ENCODE measurements at places on chromosomes 7 and 10.

DNA sequence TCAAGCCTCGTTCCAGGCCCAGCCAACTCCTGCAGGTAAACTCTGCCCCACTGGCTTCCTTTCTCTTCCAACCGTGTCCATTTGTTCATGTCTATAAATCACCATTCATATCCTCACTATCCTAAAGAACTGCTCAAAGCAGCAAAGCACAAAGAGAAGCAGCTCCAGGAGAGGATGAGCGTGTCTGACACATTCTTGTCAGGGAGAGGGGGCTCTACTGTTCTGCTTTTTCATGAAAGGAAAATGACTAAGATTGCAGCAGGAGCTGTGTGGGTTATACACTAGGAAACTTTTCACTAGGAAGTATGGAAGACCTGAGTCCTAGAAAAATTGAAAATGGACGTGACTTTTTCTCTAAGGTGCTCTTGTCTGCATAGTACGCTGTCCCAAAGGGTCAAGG, 16.7 kb downstream of the AGFG2 start:
- DNase-seq = no peak

DNA sequence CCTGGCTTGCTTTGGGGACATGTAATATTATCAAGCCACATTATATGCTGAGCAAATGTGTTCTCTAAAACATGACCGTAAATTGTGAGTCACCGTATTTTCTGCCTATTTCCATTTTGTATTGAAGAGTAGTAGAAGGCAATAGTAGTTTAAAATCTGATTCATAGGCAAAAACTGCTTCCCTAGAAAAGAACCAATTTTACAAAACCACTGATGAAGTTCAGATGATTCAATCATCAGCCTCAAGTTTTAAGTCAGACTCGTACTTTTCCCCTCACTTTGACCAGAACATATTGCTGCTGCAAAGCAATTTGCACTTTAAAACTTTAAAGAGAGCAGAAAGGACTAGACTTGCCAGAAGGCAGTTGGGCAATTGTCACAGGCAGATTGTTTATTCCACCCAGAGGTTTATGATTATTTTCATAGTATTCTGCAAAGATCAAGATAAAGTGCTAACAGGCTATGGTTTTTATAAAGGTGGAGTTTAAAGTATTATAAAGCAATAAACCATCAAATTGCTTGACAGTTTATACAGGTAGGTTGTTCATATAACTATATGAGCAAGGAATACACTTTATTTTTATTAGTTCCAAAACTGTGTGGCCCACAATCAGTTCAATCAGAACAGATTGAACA, 168.2 kb downstream of the ETV1 start:
- no peak for DNase-seq

DNA sequence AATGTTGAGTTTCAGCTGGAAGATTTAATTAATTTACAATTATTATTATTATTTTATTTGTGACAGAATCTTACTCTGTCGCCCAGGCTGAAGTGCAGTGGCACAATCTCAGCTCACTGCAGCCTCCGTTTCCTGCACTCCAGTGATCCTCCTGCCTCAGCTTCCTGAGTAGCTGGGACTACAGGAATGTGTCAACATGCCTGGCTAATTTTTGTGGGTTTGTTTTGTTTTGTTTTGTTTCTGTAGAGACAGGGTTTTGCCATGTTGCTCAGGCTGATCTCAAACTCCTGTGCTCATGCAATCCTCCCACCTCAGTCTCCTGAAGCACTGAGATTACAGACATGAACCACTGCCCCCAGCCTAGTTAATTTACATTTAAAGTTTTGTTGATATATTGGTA, 93.8 kb upstream of the MEOX2 start:
- DNase-seq = no peak

GRCh38 chr7:30206491-30206890, 71.7 kb downstream of the MTURN start:
- DNase-seq = no peak

DNA sequence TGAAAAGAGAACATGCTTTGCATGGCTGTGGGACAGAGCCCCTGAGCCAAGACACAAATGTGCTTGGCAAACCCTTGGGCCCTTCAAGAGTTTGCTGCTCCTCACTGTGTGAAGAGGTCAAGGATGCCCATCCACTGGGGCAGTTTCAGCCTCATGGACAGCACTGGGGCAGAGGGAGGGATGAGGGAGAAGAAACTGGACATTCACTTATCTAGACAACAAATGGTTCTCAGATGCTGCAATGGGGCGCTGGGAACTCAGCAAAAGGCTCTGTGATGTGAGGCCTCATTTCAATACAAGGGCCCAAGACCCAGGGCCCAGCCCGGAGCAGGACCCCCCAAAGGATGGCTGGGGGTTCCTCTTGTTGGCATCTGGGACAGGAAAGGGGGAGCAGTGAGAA, 49.1 kb downstream of the EBF3 start:
- no peak for DNase-seq

DNA sequence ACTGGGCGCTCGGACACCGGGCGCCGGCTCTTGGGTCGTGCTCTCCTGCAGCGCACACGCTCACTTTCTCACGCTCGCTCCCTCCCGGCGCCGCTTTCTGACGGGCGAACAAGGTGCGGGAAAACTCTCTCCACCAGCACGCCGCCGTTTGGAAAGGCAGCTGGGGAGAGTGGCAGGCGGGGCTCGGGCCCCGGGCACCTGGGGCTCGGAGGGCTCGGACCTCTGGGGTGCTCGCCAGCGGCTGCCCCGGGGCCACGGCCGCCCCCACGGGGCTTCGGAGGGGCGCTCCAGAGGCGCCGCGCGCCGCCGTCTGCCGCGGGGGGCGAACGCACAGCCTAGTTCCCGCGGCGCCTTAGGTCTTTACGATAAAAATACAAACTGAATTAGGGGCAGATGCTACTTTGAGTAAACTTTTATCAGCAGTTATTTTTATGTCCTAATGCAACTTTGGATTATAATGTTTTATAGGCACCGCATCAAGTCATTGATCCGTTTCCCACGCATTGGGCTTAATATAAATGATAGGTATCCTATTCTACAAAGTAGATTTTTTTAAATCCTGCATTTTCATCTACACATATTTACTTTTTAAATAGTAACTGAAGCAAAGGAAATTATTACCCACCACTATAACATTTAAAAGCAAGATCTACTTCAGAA, 535 bp upstream of the EPC1 start:
- DNase-seq = no peak

DNA sequence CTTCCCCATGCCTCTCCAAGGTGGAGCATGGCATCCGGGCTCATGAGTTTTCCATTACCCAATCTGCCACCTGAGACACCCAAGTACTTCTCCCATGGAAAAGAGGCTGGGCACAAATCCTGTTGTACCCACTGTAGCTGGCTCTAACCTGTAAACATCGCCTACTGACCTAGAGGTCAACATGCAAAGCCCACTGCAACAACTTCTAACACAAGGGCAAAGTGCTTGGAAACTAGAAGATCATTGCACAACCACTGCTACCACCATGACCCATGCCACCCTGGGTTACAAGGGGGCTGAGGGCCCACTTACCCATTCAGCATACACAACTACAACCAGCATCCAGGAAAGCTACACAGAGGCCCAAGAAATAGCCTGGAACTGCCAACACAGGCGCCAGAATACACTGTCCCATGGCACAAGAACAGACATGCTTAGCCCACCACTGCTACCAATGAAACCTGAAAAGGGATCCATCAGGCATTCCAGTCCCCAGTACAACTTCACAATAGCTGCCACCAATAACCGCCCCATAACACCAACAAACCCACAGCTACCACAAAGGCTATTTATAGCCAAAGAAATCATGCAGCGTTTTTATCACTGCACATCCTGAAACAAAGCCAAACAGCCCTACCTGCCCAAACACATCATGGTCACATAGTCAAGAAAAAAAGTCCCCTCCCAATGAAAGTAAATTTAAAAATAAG, 63.4 kb downstream of the RNF32 start:
- no peak for DNase-seq

GRCh38 chr7:138338361-138338760, 121.7 kb upstream of the TRIM24 start:
- DNase-seq = peak; percentile 26

DNA sequence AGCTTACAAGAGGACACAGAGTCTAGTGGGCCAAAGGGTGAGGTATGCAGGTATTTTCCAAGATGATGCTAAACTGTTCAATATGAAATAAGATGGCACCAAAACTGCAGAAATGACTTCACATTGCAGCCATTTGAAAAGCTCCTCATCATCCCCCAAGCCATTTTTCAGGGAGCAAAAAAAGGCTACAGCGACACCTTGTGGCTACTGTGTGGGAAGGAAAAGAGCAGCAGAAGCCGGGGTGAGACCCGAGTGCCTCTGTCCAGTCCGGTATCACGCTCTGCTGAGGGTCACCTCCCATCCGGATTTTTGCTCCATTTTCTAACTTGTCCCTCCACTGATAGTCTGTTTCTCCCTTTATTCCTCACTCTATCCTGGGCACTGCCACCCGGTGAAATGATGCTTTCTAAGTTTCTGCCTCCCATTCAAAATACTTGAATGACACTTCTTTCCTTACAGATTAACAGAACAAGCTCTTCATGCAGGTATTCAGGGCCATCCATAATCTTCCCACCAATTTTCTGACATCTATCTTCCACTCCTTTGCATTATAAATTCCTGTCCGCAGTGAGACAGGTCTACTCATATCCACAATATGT, 220.2 kb downstream of the DGKI start:
- peak; percentile 62 for DNase-seq

- DNase-seq = no peak
Observed at GRCh38 chr7:100266576-100267354, 40.7 kb upstream of the SPDYE3 start.

DNA sequence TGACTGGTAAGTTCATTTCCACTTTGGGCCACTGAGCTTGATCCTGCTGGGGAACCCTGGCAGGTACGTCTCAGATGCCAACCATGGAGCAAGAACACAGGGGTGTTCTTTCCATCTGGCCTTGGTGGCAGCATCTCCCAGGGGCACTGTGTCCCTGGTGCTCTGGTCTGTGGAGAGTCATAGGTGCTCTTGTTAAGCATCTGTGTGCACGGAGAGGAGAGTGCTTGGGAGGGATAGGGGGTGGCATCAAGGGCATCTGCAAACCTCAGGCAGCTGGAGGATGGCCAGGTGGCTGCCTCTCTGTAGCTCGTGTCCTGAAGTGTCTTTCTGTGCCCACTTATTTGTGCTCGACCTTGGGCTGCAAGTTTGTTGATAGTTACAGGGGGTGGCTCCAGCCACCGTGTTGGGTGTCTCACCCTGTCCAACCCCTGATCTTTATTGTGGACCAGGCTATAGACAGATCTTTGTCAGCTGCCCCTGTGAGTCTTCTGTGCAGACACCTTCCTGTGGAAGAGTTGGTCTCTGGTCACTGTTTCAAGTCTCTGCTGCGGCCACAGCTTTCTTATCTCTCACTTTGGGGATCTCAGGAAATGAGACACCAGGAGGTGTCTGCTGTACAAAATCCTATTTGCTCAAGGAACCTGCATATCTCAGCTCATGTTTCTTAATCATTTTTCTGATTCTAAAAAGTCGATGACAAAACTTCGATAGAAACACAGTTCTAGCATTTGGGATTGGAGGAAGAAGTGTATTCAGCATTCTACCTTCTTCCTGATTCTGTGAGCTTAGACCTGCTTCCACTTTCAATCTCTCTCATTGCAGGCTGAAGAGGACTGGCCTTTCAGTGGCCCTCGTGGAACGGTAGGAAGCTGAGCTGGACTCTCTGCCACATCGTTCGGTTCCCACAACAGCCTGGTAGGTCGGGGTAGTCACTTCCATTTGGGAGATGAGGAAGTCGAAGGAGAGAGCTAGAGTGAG, 17.2 kb upstream of the GIMAP8 start:
- DNase-seq = no peak

DNA sequence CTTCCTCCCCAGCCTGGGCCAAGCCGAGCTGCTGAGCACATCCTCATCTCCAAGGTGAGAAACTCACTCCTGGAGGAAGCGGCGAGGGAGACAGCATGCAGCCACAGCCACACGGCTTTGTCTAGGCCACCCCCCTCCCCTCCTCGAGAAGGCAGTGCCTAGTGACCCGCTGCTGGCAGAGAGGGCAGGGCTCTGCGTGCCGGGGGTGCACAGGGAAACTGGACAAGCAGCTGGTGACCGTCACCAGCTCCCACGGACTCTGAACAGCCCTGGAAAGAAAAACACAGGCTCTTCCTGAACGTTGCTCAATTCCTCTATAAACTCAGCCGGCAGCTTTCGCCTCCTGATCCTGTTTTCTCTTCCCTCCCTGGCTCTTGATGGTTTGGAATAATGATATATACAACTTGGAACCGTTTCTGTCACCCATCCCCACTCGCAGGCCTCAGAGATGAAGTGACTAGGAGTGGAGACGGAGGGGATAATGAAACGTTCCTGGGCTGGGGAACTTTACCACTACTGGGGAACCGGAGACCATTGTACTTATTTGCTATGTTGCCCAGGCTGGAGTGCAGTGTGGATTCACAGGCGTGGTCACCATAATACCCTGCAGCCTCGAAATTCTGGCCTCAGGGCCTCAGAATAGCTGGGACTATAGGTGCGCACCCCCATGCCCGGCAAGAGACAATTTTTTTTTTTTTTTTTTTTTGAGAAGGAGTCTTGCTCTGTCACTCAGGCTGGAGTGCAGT, 19.3 kb downstream of the PAPOLB start:
- peak; percentile 64 for DNase-seq

- DNase-seq = no peak
Observed at GRCh38 chr7:106521541-106521940, 139.4 kb downstream of the CCDC71L start.

DNA sequence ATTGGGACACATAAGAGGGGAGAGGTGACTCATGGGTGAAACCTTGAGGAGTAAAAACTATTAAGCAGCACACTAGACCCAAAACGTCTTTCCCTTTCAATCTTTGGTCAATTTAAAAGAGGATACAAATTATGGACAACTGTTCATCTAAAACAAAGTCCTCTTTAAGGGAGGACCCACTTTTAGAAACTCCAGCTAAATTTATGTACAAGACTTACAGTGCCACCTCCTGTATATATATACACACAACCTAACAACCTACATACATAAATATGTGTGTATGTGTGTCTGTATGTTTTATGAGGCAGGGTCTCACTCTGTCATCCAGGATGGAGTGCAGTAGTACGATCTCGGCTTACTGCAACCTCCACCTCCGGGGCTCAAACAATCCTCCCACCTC, 18.1 kb upstream of the ZC3HAV1 start:
- no peak for DNase-seq
